GM12864 (cell line): ENCODE measurements at places on chromosomes 16 and 17.

GRCh38 chr16:9527976-9528375 lies 436.5 kb downstream of the HAPSTR1 start:
- no peak for DNase-seq

GRCh38 chr17:57369509-57369945 lies 113.2 kb downstream of the MSI2 start:
- DNase-seq = no peak

DNA sequence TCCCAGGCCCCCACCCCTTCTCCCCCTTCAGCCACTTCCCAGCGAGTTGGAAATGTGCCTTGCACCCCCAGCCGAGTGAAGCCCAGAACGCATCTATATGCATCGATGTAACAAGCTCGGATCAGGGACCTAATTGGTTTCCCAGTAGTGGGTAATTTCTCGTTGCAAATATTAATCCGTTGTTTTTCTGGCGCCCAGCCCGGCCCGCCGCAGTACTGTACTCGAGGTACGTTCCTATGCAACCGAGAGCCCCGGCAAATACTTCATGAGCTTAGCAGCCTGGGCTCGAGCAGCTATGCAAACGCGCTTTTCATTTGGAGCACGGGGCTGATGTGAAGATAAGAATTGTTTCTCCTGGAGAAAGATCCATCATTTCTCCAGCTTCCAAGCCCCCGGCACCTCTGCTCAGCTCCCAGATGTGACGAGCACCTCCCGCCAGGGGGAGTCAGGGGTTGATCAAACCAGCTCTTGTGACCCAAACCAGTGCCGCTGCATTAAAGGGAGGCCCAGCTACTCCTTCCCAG lies 229.8 kb downstream of the KATNIP start:
- no peak for DNase-seq

GRCh38 chr17:4968486-4969046 lies 949 bp upstream of the SPAG7 start:
- DNase-seq = no peak

- DNase-seq = no peak
These were observed 11.5 kb upstream of the PITPNA start for GRCh38 chr17:1573932-1574696.

DNA sequence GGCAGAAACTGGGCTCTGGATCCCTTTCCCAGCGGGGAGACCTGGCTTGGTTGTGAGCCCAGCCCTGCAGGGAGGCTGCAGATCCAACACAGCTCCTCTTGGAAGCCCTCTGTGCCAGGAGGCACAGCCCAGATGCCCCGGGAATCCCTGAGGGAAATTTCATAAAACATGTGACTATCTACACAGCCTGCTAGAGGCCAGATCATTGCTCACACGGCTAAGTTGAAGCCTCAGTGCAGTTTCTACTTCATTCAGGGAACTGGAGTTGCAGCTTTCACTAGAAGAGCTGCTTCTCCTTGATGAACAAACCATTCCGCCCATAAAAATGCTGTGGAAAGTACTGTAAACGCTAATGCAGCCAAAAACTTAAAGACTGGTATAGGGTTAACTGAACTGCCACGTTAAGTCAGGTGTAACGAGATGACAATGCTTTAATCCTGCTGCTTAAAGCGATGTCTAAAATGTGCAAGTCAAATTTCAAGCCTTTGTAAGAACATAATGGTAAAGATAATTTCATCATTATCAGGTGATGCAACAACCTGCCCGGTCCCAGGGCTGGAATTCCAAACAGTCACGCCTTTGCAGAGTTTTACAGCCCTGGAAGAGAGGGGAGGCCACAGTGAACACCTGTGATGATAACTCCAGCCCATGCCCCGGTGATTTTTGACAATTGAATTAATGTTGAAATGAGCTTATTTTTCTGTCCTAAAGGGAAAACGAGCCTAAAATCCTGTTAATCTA lies 172.5 kb downstream of the ZFHX3 start:
- DNase-seq = no peak

DNA sequence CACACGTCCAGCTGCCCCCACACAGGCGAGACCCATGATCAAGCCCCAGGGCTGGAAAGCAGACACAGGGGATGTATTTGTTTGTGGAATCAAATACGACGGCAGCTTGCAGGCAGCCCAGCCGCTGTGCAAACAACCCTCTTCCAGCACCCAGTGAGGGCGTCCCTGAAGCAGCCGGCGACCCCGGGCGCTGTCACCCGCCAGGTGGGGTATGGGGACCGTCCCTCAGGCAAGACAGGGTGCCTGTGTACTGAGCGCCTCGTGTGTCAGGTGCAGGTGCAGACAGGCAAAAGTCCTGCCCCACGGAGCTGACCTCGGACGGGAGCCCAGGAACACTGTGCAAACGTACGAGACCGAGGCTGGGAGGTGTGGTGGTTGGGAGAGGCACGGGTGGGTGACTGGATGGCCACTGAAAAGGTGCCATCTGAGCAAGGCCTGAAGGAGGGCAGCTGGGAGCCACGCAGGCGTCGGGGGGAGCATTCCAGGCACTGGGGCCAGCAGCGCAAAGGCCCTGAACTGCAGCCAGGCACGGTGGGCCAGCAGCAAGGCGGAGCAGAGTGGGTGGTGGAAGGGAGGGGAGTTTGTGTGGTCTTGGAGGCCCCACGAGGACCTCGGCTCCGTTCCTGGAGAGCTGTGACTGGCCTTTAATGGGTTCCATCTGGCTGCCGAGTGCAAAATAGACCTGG lies 48.5 kb downstream of the CBFA2T3 start:
- no peak for DNase-seq

GRCh38 chr17:50631195-50631907 lies 3.3 kb upstream of the ABCC3 start:
- no peak for DNase-seq

DNA sequence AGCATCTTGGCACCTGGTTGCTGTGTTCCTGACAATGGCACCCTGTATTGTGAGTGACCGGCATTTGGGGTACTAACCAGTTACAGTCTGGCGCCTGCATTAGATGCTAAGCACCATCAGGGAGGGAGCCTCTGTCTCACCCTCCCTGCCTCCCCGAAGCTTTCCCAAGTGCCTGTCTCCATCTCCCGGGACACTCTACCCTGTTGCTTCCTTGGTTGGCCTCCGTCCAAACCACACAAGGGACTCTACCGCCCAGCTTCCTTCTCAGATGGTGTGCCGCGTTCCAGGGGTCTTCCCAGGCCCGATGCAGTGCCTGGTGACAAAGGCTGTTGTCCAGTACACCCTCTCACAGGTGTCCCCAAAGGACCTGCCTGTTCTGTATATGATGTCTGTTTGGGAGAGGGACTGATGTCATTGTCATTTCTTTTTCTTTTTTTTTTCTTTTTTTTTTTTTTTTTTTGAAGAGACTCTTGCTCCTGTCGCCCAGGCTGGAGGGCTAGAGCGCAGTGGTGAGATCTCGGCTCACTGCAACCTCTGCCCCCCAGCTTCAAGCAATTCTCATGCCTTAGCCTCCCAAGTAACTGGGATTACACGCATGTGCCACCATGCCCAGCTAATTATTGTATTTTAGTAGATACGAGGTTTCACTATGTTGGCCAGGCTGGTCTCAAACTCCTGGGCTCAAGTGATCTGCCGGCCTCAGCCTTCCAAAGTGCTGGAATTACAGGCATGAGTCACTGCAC lies 6.7 kb downstream of the SNN start:
- DNase-seq = no peak

DNA sequence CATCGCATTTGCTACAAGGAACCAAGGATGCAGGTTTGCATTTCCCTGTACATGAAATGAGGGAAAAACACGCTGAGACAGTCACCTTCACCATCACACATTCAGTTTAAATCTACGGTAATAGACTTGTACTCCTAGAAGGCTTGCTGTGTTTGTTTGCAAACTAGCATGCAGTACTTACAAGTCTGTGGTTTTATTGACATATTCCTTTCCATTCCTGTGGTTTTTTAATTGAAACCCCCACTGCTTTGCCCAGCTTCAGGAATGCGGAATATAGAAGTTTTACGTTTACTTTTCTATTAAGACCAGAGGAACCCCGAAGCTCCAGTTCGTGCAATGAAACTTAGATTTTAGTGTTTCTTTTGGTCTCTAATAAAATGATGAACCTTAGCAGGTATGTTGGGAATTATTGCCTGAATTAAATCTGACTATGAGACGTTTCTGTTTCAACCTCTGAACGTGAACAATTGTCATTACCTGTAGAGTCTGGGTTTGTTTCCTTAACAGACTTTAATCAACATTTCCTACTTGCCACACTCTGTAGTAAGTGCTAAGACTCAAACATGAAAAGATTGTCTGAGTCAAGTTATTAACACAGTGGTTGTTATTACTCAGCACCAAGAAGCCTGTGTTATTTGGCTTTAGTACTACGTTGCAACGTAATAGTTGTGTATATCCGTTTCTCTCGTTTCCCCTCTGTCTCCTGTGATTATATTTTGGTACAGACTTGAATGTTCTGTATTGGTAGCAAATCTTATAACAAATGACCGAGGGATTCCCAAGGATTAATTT lies 793.3 kb upstream of the GOT2 start:
- DNase-seq = no peak

- no peak for DNase-seq
These were observed 22.3 kb downstream of the ARHGAP23 start for GRCh38 chr17:38450557-38451029.

GRCh38 chr17:63910096-63910495 lies 962 bp downstream of the CSHL1 start:
- no peak for DNase-seq

DNA sequence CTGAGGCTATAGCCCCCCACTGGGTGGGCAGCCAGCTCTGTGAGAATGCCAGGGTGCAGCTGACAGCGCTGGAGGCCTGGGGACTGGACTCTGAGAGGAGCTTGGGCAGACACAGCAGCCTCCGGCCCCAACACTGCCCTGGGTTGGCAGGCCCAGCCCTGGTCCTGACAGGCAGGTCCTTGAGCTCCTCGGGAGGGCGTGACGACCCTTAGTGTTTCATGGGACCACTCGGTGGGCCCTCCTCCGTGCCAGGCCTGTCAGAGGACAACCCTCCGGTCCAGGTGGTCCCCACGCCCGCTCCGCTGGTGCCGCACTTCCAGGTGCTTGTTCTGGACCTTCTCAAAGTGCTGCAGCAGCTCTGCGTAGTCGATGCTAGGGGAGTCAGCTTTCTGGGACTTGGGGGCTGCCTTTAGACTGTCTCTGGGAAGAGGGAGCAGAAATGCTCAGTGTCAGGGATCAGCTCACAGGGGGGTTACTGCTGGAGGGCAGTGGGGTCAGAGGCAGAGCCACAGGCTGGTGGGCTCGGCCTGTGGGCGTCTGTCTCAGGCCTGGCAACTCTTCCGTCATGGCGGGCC lies 1.9 kb upstream of the MTSS2 start:
- DNase-seq = no peak

DNA sequence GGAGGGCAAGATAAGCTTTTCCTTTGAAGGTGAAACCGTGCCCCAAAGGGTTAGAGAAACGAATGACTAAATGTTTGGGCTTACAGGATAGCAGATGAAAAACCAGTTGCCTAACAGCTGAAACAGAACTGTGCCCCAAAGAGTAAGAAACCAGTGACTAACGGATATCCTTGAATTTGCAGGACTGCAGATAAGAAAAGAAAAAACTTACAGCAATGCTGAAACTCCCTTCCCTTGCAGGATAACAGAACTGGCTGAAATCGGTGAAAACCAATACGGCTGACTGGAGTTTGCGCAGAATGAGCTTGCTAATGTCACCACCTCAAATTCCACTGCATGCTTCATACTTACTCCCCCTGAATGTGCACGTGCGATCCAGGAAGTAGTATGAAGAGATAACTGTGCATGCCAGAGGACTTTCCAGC lies 175.2 kb upstream of the NLRP1 start:
- DNase-seq = no peak

GRCh38 chr16:75376475-75377161 lies 56.7 kb downstream of the CFDP1 start:
- no peak for DNase-seq

GRCh38 chr17:15414532-15415306 lies 52.7 kb downstream of the CDRT4 start:
- no peak for DNase-seq

DNA sequence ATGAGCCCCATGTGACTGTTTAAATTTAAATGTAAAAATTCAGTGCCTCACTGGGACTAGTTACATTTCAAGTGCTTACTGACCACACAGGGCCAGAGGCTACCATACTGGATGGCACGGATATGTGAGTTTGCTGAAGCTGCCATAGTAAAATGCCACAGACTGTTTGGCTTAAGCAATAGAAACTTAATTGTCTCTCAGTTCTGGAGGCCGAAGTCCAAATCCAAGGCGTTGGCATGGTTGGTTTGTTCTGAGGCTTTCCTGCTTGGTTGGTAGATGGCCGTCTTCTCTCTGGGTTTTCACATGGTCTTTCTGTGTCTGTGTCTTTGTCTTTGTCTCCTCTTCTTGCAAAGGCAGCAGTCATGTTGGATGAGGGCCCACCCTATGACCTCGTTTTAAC lies 878.9 kb upstream of the RBFOX1 start:
- DNase-seq = no peak

- no peak for DNase-seq
These were observed 4.0 kb upstream of the ZC3H18 start for GRCh38 chr16:88566158-88566557.

- DNase-seq = no peak
These were observed 33.2 kb downstream of the ACTG1 start for GRCh38 chr17:81479175-81480071.

- DNase-seq = no peak
These were observed 12.8 kb downstream of the GPR179 start for GRCh38 chr17:38330941-38331411.

DNA sequence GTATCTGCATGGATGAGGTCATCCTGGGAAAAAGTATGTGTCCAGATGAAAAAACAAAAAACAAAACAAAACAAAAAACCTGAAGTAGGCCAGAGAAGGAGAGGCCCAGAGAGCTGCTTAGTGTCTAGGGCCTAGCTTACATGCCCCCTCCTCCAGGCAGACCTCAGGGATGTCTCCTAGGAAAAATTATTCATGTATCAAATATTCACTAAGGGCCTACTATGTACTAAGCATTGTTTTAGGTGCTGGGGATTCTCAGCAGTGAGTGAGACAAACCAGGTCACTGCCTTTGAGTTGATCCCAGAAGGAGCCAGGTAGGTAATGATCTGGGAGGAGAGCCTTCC lies 49.5 kb downstream of the IRX6 start:
- DNase-seq = no peak

- no peak for DNase-seq
These were observed 285.1 kb downstream of the HS3ST3A1 start for GRCh38 chr17:13316657-13317056.

GRCh38 chr17:38970128-38970527 lies 2.9 kb upstream of the FBXO47 start:
- no peak for DNase-seq

GRCh38 chr17:12320286-12320685 lies 299.6 kb downstream of the MAP2K4 start:
- no peak for DNase-seq

GRCh38 chr17:48925991-48926342 lies 17.8 kb downstream of the UBE2Z start:
- DNase-seq = no peak

GRCh38 chr17:44556832-44557606 lies at the start of gene FZD2:
Gene FZD2, plus strand, starts transcription at chr17:44557484. Its CDS starts 205 bp downstream, at chr17:44557689.
- DNase-seq = peak; percentile 78
